Sciatic nerve (tissue), 2 donors: ENCODE measurements at places on chromosomes 6 and 20. TPM values are rescaled to one million over a fixed set of nuclear protein-coding genes. Genes with fewer than 3 reads are reported as not detected.

TTK gene
- total RNA-seq = 0.80 TPM

ENPP4 gene
- 22.0 TPM for total RNA-seq

CCM2L gene
- 11.7 TPM for total RNA-seq

CST3 gene
- total RNA-seq = 731 TPM

CST7 gene
- total RNA-seq = 6.7 TPM

PACRG gene
- total RNA-seq = 4.3 TPM

DNA sequence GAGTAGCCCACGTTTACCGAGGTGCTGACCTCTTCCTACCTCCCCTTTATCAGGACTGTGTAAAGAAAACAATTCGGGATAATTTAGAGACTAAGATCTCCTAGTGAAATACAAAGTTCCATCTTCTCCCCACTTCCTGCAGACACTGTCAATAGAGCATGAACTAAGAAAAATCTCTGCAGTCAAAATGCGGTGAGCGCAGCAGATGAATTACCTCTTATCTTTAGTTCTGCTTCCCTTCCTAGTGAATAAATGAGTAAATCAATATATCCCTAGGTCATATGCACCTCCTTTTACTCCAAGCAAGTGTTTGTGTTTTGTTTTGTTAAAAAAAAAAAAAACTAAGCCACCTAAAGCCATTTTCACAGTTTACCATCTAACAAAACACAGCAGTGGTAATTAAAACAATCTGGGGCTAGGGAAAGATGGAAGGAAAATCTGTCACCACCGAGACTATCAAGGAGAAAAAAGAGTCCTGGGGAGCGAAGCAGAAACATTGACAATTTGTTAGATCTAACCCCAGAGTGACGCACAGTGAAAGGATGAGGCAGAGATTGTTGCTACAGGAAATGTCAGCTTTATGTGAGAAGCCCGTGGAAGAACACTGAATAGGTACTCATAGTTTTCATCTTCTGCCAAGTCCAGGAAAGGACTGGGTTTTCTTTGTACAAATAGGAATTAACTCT, 159.4 kb upstream of the SPTLC3 start:
- DNase-seq = no peak

DNA sequence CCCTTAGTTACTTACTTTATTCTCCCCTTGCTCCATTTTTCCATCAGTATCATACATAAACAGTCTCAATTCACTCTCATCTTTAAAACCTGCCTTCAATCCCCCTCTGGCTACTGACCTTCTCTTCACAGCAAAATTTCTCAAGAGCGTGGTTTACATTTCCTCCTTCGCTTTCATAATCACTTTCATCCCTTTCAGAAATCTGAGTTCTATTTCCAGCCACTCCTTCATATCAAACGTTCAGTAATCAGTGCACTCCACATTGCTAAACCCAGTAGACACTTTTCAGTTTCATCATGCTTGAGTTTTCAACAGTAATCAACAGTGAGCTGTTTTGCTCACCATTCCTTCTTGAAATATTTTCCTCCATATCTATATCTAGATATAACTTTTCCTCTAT, 176.7 kb upstream of the HSF2 start:
- no peak for DNase-seq

GRCh38 chr20:3183896-3184612, 10.7 kb upstream of the LZTS3 start:
- DNase-seq = no peak

DNA sequence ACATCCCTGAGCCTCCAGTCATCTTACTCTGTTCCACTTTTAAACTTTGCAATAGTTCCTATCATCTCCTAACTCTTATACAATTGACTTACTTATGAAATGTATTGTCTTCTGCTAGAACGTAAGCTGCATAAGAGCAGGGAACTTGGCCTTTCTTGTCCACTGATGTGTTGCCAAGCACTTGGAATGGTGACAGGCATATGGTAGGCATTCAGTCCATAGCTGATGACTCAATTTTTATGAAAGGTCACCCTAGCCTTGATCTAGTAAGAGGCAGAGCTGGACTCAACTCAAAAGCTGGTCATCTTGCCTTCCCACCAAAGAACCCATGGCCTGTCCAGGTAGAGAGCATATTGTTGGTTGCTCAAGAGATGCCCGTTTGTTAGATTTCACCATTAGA, 82.4 kb upstream of the FAM184A start:
- DNase-seq = no peak

DNA sequence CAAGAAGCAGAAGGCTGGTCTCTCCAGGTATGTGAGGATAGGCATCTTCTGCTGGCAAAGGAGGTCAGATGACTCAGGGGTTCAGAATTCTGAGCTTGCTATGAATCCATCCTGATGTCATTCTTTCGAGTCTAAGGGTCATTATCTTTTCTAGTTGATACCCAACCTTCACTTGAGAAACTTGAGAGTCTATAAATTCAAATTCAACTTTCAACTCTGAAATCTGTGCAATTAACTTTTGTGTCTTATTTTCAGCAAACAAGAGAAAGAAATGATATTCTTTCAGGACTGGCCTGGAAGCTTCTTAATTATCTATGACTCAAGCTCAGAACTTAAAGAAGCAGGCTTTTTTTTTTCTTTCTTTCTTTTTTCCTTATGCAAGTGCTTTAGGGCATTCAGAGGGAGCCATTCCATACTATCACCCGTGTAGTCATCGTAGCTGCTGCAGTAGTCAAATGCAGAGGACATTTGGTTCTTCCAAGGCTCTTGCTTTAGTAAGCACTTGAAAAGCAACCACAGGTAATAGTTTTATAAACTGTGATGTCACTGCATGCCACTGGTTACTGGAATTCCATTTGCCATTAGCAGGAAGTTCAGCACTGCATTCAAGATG, 93.0 kb downstream of the ADTRP start:
- DNase-seq = no peak

- no peak for DNase-seq
Observed at GRCh38 chr20:10423735-10424134, 10.3 kb downstream of the MKKS start.

- no peak for DNase-seq
Observed at GRCh38 chr6:133309579-133309978, 68.4 kb downstream of the EYA4 start.

GRCh38 chr6:140586426-140587061, 1212.1 kb upstream of the CITED2 start:
- DNase-seq = no peak

DNA sequence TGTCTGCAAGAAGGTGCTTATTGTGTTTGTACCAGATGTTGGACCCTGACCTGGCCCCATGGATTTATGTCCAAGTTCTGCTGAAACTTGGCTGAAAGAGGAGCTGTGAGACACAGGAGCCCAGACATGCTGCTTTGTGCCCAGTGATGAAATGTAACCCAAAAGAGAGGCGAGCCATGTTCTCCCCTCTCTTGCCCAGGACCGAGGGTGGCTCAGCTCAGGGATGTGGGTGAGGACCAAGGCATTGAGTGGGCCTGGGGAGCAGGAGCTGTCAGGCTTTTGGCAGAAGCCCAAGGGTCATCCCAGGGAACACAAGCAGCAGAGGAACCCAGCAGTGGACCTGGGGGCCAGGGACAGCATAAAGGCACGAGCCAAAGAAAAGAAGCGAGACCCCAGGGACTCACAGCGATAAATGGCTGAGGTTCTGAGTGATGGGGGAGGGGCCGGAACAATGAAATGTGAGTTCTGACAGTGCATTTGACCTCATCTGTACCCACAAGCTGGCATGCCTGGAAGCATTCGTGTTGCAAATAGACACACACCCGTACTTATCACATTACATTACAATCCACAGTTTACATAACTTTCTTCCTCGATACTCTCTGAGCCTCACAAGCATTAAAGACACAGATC, 363.4 kb upstream of the JARID2 start:
- DNase-seq = no peak

DNA sequence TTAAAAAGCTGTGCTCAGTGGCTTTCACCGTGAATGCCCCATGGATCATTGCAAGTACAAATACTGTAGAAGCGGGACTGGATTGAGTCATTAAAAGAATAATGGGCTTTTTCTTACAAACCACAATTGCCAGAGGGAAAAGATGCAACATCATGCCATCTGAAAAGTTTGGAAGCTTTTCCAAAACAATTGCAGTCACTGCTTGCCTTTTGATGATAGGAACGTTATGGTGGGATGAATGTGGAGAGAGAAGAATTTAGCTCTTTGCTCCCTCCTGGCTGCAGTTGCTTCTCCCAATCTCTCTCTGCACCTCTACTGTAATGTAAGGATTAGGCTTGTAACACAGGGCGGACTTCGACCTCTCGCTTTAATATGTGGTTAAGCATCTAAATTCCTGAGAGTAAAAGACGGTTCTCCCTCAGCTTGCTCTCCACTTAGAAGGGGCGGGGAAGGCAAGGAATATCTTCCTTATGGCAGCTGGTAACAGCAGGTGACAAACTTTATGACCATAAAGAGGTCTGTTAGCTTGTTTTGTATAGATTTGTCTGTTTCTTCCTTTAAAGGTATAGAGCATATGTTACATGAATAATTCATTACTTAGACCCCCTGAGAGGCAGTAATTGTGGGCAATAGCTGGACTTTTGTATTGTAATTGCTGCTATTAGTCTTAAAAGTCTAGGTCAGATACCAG, 376.1 kb downstream of the UTRN start:
- no peak for DNase-seq

- no peak for DNase-seq
Observed at GRCh38 chr6:92864966-92865555, 554.3 kb downstream of the EPHA7 start.

DNA sequence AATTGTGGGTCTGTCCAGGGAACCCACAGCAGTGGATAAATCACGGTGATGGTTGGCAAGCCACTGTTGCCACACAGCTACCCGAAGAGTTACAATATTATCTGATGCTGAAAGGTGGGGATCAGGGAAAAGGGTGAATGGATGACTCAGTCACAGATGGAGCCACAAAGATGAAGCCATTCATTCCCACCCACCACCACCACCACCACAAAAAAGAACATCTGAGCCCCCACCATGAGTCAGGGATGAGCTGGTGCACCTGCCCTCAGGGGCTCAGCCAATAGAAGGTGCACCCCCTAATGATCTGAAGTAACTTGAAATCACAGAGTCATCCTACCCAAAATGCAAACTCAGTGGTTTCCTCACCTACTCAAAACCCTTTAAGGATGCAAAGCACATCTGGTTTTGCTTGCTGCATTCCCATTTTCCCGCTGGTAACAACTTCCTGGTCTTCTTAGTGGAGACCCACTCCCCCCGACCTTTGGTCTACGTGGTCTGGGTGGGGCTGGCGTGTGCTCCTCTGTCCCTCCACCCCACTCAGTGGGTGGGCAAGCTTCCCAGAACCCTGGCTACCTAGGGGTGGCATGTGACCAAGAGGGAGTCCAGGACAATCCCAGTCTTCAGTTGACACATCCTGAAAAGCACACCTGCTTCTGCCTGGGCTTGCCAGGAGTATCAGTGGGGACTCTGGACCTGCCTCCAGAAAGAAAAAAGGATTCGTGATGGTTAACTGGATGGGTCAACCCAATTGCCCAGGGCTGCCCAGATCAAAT, 125.5 kb downstream of the ANKRD60 start:
- DNase-seq = no peak

- no peak for DNase-seq
Observed at GRCh38 chr20:58542411-58543095, 27.4 kb upstream of the APCDD1L start.

GRCh38 chr6:17703256-17703694, 3.5 kb downstream of the NUP153 start:
- DNase-seq = no peak

GRCh38 chr6:3406362-3406821, 50.5 kb downstream of the SLC22A23 start:
- DNase-seq = no peak

- no peak for DNase-seq
Observed at GRCh38 chr6:166540631-166541331, 45.7 kb downstream of the RAMACL start.

DNA sequence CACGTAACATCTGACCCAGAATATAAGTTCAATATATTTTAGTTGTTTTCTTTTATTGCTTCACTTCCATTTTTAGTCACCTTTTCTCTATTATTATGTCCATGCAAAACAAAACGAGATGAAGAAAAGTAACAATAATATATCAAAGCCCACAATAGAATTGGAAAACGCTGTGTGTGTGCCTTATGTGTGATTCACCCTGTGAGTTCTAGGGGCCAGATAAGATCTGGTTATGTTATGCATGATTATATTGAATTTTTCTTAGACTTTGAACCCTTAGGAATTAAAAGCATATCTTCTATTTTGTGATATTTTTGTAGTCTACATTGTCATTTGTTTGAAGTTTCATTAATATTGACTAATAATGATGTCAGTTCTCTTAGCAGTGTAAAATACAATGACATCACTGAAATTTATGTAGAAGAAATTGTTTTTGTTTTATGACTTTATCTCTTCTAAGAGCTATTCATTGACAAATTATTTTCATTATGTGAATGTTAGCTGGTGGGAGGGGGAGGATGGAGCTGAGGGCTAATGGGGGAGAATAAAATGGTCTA, 243.6 kb downstream of the TFAP2B start:
- no peak for DNase-seq

DNA sequence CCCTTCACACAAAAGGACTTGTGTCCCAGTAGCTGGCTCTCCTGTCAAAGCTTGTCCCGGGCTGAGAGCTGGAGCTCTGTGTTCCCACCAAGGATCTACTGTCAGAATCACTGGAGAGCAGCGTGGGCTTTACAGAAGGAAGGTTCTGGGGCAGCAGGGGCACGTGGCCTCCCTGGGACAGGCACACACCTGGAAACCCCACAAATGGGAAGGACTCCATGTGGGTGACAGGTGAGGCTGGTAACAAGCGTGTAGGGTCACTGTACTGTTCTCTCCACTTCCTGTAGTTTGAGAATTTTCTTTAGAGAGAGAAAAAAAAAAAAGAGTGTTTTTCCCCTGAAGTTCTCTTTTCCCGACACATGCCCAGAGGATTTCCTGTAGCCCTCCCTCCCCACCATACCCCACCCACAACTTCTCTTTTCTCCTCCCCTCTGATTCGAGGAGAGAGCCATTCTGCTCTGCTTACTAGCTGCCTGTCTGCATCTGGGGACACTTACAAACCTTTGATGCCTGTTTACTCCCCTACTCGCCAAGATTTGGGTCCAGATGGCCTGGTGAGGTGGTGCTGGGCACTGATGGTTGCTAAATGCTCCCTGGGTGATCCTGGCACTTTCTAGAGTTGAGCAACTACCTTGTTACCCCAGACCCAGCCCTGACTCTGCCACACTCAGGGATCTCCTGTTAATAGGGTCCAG, 84.1 kb upstream of the SIRPA start:
- no peak for DNase-seq

GRCh38 chr20:56630086-56630493, 984 bp downstream of the TFAP2C start:
- DNase-seq = no peak

- DNase-seq = no peak
Observed at GRCh38 chr20:11529047-11529446, 388.6 kb upstream of the BTBD3 start.
